ENCODE measurements at places on chromosomes 5 and 9.
A peak's percentile ranks its signal among the peaks of the same experiment; 100 is the strongest.

GRCh38 chr5:171418982-171419687, at the start of gene FGF18:
Gene FGF18 (plus strand): TSS chr5:171419647. CDS start chr5:171420200, 553 bp downstream.
- DNase-seq: peak; percentile 44

- DNase-seq: no peak
Measured at GRCh38 chr9:6488395-6488794, 75.4 kb downstream of the UHRF2 start.

- DNase-seq: no peak
Measured at GRCh38 chr9:83582029-83582428, 40.9 kb upstream of the IDNK start.

GRCh38 chr9:78807286-78807685, 510.4 kb downstream of the PSAT1 start:
- no peak for DNase-seq

DNA sequence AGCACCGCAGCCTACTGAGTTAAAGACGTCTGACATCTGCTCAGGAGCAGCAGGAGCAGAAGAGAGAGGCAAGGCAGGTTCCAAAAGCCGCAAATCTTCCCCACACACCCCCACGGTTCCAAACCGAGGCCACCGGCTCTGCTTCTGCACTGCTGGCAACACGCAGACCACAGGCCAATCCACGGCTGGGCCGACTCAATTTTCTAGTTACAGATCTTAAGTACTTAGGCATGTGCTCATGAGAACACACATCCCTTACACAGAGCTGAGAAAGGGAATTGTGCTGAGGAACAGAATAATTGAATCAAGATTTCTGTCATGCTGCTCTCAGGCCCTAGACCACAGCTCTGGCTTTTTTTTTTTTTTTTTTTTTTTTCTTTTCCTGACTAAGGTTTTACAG, 32.6 kb downstream of the PAX5 start:
- DNase-seq: no peak

Measured in activated CD4-positive, alpha-beta memory T cell treated with anti-CD3 and anti-CD28 coated beads for 36 hours (primary cell).